Glutamatergic neuron (in vitro differentiated cells): ENCODE measurements at places on chromosomes 3 and 15. TPM values are rescaled to one million over a fixed set of nuclear protein-coding genes. Genes with fewer than 3 reads are reported as not detected.

GRCh38 chr15:41966414-41966812 is 5.9 kb downstream of the EHD4 start:
- no peak for DNase-seq

GRCh38 chr15:66947471-66947870 is 117.9 kb upstream of the SMAD3 start:
- no peak for DNase-seq

Gene PRR20G
- not detected for total RNA-seq

Gene IFT57
- 21.4 TPM for total RNA-seq

Gene HESX1
- total RNA-seq = not detected
